ENCODE measurements at places on chromosomes 12 and 14.

DNA sequence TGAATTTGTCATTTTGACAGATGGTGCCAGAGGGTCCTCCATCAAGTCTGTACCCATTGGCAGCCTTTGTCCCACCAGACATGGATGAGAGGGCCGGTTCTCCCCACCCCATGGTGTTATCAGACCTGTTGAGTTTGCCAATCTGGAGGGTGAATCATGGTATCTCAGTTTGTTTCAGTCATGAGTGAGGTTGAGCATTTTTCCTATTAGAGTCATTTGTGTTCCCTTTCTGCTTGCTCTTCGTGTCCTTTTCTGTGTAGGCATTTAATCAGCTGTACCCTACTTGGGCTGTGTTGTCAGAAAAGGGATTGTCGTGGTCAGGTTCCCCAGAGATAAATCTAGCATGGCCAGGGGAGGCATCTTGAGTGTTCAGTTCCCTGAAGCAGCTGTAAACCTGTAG is 30.5 kb downstream of the SLC24A4 start:
- no peak for DNase-seq

DNA sequence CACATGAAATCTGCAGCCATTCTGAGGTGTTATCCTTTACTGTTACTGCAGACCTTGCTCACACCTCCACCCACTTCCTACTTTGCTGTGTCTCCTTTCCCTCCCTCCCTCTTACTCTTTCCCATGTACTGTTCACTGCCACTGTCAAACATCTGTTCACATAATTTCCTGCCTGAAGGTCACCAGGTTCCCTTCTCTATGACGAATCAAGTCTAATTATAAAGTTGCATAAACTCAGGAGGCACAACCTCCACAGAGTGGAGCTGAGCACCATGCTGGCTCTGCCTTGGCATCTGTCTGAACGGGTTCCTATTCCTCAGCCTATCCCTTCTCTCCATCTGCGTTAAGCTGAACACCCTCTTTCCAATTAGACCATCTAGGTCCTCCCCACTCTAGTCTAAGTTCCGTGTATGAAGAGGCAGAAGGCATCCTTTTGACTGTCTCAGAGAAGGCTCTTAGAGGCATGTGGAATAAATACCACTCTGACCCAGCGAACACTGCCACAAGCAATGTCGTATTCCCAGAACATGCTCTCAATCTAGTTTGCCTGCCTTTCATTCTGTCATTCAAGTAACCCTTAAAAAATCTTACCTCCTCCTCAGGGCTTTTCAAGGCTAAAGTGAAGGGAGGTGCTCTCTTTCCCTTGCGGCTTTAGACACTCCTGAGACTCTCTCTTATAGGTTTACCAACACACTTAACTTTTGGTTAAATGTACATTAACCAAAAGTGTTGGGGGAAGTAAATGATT is 48.7 kb downstream of the ACADS start:
- DNase-seq = no peak

- no peak for DNase-seq
Observed at GRCh38 chr12:78328524-78328923, 497.8 kb downstream of the NAV3 start.

- no peak for DNase-seq
Observed at GRCh38 chr14:105486974-105487448, 325 bp downstream of the CRIP1 start.

- DNase-seq = no peak
Observed at GRCh38 chr14:100884456-100884855, 19.1 kb downstream of the RTL1 start.

- no peak for DNase-seq
Observed at GRCh38 chr12:131075194-131075593, 121.5 kb downstream of the ADGRD1 start.

DNA sequence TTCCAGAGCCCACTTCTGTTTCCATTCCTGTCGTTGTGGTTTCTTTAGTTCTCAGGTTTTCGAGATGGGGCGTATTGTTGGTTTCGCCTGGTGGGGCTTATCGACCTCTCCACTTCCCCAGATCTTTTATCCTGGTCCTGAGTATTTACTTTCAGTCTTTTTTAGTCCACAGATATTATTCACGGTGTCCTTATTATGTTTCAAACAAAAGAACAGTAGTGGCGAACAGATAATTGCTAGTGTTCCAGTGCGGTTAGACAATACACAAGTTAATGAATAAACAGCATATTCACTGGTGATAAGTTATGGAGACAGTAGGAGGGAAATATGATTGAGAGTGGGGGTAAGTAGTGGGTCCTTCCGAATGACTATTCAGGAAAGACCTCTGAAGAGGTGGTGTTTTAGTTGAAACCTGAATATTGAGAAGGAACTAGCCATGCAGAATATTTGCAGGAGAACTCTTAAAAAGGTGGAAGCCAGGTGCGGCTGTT is 668 bp downstream of the TMEM260 start:
- no peak for DNase-seq

DNA sequence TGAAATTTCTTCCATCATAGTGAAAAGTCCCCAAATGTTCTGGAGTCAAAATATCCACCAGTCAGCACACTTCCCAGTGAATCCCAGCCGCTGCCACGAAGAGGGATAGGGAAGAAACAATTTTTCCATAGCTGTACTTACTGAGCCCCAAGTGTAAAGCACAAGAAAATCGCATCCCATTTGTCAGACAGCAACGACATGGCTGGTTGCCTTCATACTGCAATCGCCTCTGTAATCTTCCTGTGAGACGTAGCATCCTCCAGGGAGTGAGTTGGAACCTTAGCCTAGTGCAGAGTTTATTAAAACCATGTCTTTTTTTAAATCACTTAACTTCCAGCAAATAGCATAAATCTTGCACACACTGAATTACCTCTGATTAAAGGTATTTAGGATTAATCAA is 56.8 kb downstream of the GNG2 start:
- no peak for DNase-seq

All from activated gamma-delta T cell treated with anti-CD3 and anti-CD28 coated beads, Interleukin-2, amount 50 U/mL, for 16 hours (primary cell).